ENCODE measurements at places on chromosomes 12 and 14. TPM values are rescaled to one million over a fixed set of nuclear protein-coding genes. Genes with fewer than 3 reads are reported as not detected.

GRCh38 chr14:91817566-91818325 lies 49.6 kb downstream of the TC2N start:
- no peak overlapping the region for H3K4me3 ChIP-seq
- peaks cover 6% of the 10 kb centered on the region for H3K27me3 ChIP-seq
- H3K27ac ChIP-seq: no peak overlapping the region
- no peaks in the 10 kb centered on the region for H3K4me1 ChIP-seq

GRCh38 chr14:40694023-40694422 lies 912.7 kb upstream of the LRFN5 start:
- H3K27me3 ChIP-seq: no peaks in the 10 kb centered on the region
- H3K4me3 ChIP-seq: no peak overlapping the region
- no peak overlapping the region for H3K27ac ChIP-seq
- H3K36me3 ChIP-seq: no peaks in the 10 kb centered on the region
- DNase-seq: no peak

DNA sequence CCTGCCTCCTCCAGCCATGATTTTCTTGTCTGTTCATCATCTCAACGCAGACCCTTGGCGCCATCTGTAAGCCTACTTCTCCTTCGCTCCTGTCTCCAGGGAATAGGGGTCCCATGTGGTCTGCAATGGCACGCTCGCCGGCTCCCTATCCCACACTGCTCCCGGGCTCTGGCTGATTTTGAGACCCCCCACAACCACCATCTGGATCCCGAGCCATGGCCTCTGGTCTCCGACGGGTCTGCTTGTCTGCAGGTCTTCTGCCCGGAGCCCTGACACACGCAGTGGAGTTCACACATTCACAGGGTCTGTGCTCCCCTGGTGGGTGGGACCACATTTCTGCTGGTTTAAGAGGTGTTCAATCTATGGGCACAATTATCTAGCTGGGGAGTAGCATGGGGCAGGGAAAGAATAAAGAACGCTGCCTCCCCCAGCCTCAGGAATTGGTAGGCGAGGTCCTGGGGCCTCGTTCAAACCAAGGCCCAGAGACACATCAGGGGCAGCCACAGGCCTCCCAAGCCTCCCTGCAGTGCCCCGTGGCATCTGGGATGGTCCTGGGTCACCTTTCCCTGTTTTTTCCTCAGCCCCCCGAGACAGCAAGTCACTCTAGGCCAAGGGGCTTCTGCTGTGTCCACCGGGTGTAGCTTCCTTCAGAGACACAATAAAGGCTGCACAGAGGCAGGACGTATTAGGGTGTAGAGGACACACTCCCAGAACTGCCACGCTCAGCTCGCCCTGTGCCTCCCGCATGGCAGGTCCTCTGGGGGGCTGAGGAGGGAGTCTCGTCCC lies 21.5 kb downstream of the FZD10 start:
- H3K36me3 ChIP-seq: no peaks in the 10 kb centered on the region
- no peaks in the 10 kb centered on the region for H3K27me3 ChIP-seq
- no peaks in the 10 kb centered on the region for H3K4me1 ChIP-seq
- no peak overlapping the region for H3K27ac ChIP-seq
- DNase-seq: no peak
- no peak overlapping the region for H3K4me3 ChIP-seq

DNA sequence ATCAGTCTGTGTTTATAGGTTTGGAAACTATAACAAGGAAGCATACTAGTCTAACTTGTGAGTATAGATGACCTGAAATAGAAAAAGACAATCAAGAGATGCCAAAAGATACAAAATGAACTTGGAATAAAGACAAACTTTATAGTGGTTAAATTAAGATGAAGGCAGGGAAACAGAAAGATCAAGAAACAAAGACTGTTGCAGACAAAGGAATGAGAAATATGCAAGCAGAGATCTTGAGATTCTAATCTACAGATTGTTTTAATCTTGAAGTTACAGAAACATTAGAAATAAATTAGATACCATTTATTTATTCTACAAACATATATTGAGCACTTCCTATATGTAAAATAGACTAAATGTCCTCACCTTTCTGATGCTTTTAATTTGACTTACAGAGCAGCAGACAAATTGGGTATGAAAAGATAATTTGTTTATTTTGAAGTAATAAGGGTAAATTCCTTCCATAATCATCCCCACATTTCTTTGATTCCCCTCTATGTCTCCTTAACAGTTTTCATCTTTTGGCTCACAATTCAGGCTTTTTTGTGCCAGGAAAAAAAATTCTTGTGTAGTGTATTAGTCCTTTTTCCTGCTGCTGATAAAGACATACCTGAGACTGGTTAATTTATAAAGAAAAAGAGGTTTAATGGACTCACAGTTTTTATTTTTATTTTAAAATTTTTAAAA lies 134.4 kb downstream of the KITLG start:
- no peak overlapping the region for H3K4me3 ChIP-seq
- H3K27me3 ChIP-seq: no peaks in the 10 kb centered on the region
- no peaks in the 10 kb centered on the region for H3K36me3 ChIP-seq
- no peak for DNase-seq
- H3K27ac ChIP-seq: no peak overlapping the region

The TAS2R42 gene
- not detected for total RNA-seq

Measured in SJCRH30 (cell line).